Fibroblast of skin of scalp (primary cell): ENCODE measurements at places on chromosomes 1 and 21.
A peak's percentile ranks its signal among the peaks of the same experiment; 100 is the strongest.

DNA sequence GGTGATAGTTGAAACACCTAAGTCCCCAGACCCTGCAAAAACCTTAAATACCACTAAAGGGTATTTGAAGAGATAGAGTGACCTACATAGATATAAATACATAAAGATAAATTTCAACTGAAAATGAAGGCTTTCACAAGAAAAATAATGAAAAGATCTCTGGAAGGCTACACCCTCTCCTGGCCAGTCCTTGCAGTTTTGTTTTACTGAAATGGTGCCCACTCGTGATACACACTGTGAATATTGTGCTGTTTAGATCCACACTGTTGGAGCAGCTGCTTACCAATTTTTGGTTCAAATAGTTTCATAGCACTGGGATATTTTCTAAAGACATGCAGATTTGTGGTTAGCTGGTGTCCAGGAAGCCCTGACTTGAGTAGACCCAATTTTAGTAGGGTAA, 31.5 kb upstream of the RNF187 start:
- DNase-seq: no peak

GRCh38 chr1:29567257-29567656, 330.9 kb downstream of the PTPRU start:
- no peak for DNase-seq

- DNase-seq: peak; percentile 24
These were observed 169.8 kb upstream of the CXADR start for GRCh38 chr21:17343055-17343454.

- peak; percentile 6 for DNase-seq
These were observed 9.2 kb downstream of the GCSAML start for GRCh38 chr1:247557926-247558674.

GRCh38 chr1:204079608-204079999, 6.7 kb downstream of the SOX13 start:
- no peak for DNase-seq

- DNase-seq: peak; percentile 58
These were observed 21.2 kb downstream of the ARID1A start for GRCh38 chr1:26717017-26717491.

GRCh38 chr1:214976665-214977064, 105.9 kb upstream of the KCNK2 start:
- no peak for DNase-seq

DNA sequence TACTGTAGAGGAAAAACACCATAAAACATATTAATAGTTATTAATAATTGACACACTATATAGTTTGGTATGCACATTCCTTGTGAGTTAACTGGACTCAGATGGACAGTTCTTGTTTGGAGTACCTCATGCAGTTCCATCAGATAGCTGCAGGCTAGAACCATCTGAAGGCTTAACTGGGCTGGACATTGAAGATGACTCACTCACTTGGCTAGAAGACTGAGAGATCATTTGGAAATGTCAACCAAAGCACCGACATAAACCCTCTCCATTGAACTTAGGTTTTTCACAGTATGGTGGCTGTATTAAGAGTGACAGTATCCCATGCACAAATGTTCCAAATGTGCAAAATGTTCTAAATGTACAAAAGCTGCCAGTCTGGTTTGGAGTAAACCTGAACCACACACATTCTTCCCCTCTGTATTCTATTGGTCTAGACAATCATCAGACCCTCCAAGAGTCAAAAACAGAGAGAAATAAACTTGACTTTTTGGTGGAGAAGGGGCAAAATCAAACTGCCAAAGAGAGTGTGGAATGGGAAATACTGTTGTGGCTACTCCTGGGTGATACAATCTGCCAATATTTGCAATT, 708.4 kb downstream of the KCNT2 start:
- DNase-seq: peak; percentile 19

- peak; percentile 29 for DNase-seq
These were observed 93.5 kb downstream of the TTLL7 start for GRCh38 chr1:83905315-83905907.

DNA sequence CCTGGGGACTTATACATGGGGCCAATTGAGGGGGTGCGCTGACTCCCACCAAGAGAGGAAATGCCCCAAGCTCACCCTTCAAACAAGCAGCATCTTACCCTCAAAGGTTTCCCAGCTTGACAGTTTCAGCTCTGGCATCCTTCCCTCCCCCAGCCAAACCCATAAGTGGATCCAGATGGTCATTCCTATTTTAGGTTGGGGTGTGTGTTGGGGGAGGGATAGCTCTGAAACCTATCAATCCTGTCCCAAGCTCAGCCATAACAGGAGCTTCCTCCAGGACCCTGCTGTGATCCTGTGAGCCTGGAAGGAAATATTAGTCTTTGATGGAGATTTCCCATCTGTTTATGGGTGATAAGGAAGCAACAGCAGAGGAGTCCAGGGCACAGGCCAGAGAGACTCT, 3.4 kb upstream of the TMEM222 start:
- peak; percentile 85 for DNase-seq

- DNase-seq: peak; percentile 18
These were observed 398.3 kb upstream of the POU3F1 start for GRCh38 chr1:38444770-38445442.

GRCh38 chr1:26981146-26981846, 12.2 kb upstream of the TRNP1 start:
- no peak for DNase-seq

- DNase-seq: no peak
These were observed 1133.1 kb downstream of the PLA2G4A start for GRCh38 chr1:187961895-187962294.

GRCh38 chr1:115755456-115756370, 12.8 kb downstream of the CASQ2 start:
- DNase-seq: no peak

- DNase-seq: peak; percentile 42
These were observed 66.9 kb upstream of the PRDX6 start for GRCh38 chr1:173410133-173410793.

DNA sequence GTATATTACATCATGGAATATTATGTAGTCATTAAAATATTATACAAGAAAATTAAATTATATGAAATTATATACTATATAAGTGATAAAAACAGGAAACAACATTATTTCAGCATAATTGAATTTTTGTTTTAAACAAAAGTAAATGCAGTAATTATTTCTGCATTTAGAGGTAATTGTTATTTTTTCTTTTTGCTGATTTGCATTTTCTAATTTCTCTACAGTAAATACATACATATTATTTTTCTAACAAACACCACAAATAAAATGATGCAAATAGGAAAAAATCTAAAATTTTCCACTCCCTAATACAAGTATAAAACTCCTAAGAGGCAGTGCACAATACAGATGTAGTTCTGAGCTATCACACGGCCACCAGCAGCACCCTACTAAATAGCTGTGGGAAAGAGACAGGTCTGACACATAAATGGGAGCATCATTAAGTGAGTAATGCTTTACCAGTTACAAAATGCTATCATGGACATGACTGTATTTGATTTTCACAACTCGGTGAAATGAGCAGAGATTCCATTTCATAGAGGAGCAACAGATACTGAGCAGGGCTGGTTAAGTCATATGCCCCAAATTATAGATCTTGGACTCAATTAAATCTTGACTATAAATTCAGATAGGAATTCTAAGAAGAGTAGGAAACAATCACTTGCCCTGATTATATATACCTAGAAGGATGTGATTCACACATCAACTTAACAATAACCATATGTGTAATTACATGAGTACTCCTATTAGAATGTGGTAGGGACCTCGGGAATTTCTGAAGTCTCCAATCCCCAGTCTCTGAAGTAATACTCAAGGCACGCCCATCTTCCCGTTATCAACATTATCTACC, 49.0 kb downstream of the NRIP1 start:
- DNase-seq: peak; percentile 86

DNA sequence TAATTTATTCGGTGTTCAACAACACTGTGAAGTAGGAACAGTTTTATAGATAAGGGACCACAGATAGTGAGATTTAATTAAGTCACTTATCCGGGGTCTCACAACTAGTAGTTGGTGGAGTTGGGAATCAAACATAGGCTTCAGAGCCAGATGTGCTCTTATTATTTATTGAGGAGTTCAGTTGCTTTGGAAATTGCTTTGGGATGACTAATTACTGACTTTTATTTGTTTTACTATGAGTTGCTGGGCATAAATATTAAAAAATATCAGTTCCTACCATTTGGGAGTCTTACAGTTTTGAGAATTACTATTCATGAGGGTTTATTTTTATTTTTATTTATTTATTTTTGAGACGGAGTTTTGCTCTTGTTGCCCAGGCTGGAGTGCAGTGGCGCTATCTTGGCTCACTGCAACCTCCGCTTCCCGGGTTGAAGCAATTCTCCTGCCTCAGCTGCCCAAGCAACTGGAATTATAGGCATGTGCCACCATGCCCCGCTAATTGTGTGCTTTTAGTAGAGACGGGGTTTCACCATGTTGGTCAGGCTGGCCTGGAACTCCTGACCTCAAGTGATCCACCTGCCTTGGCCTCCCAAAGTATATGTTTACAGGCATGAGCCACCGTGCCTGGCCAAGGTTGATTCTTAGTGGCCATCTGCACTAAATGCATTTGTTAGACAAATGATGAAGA, 27.7 kb downstream of the THRAP3 start:
- DNase-seq: no peak

DNA sequence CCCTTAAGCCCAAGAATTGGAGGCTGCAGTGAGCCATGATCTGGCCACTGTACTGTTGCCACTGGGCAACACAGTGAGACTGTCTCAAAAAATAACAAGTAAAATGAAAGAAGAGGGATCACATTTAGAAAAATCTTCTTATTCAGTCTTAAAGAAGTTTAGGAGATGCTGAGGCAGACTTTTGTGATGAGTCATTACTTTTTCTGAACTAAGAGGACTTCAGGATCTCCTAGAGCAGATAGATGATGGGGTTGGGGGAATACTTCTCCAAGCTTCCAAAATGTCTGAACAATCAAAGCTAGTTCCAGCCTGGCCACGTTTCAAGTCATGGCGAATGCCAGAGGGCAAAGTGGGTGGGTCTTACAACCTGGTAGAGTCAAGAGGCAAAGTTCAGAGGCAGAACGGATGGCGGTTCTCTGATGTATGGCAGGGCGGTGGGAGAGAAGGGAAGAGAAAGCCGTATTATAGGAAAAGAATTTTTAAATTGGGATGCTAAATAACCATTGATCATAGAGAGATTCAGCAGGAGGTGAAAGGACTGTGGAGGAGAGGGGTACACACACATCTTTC, 2.1 kb upstream of the CIART start:
- no peak for DNase-seq

- DNase-seq: no peak
These were observed 106.1 kb downstream of the RIPK4 start for GRCh38 chr21:41660748-41661147.
